ENCODE measurements at places on chromosomes 7 and 10. TPM values are rescaled to one million over a fixed set of nuclear protein-coding genes. Genes with fewer than 3 reads are reported as not detected.

DNA sequence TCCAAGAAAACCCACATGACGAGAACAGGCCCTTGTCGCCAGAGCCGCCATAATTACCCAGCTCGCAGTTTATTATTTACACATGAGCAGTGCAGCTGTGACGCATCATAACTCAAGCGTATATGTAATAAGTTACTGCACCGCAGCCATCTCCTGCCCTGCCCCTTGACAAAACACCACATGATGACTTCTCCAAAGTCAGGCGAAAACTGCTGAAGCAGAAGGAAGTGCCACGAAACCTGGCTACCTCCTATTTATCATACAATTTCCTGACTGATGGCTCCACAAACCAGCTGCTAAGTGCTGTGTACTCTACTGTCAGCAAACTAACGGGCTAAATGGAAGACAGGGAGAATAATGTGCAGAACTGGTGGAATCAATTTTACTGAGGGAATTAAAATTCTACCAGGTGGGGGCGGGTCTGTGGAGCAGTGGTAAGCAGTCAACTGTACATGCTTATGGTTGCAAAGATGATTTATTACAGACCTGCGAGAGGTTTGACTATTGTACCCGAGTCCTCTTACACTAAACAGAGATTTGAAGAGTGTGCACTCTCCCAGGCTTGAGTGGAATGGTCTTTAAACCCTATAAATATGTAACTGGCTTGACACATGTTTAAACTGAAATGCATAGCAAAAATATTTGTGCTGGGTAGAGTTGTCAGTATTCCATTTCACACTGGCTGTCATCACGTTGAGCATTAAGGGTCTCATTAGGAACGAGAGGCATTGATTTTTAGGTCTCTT lies 156.0 kb downstream of the GLI3 start:
- DNase-seq = no peak

DNA sequence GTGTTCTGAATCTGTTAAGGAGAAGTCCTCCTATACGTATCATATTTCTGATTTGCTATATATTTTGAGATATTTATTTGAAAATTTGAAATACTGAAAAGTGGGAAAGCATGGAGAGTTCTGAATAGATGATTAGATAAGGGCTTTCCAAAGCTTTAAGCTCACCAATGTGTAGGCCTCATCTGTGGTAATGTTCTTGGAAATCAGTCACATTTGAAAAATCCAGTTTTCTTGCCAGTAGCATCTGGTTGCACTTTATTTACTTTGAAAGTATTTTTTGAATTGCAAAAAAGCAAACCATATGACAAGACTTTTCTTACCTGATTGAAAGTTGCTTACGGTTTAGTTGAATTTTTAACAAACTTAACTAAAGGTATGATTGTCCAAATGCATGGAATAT lies 21.7 kb downstream of the ADD3 start:
- DNase-seq = no peak

GRCh38 chr7:117766913-117767312 lies 106.3 kb downstream of the CTTNBP2 start:
- DNase-seq = no peak

DNA sequence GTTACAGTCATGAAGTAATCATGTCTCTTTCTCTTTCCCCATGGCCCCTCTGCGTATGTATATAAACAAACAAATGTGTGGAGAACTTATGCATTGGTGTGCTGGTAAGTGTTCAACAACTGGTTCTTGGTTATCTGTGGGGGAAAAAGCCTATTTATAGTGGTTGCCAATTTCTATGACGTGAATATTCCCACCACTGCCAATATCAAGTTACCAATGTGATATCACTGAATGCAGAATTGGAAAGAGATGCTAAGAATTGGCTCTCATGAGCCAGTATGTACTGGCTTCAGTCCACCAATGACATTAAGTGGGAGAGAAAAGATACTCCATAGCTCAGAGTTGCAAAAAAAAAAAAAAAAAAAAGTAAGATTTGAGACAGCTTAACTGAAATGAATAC lies 399.7 kb downstream of the REEP3 start:
- no peak for DNase-seq

Gene LRRC18
- total RNA-seq = not detected

Gene SUN3
- not detected for total RNA-seq

Gene CARD11
- total RNA-seq = 160 TPM

Gene H2BK1
- not detected for total RNA-seq
